ENCODE measurements at places on chromosomes 16 and 17.

DNA sequence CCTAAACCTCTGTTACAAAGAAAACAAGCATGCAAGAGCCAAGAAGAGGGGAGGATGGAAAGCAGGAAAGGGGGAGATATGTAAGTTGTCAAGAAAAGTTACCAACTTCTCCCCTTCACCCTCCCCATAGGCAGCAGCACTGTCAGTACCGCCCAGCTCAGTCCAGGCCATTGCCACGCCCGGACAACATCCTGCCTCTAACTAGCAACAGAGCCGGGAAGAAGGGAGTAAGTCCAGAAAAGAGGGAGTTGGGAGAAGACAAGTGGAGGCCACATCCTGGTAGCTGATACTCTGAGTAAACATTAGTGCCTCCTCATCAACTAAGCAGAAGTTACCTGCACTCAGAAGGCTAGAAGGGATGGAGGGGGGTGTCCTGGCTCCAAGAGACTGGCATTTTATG lies 113.6 kb downstream of the SMG6 start:
- no peak overlapping the region for H3K4me3 ChIP-seq
- H3K36me3 ChIP-seq, result peaks cover 18% of the 10 kb centered on the region
- no peaks in the 10 kb centered on the region for H3K27me3 ChIP-seq
- no peak for DNase-seq
- H3K4me1 ChIP-seq, result no peaks in the 10 kb centered on the region

DNA sequence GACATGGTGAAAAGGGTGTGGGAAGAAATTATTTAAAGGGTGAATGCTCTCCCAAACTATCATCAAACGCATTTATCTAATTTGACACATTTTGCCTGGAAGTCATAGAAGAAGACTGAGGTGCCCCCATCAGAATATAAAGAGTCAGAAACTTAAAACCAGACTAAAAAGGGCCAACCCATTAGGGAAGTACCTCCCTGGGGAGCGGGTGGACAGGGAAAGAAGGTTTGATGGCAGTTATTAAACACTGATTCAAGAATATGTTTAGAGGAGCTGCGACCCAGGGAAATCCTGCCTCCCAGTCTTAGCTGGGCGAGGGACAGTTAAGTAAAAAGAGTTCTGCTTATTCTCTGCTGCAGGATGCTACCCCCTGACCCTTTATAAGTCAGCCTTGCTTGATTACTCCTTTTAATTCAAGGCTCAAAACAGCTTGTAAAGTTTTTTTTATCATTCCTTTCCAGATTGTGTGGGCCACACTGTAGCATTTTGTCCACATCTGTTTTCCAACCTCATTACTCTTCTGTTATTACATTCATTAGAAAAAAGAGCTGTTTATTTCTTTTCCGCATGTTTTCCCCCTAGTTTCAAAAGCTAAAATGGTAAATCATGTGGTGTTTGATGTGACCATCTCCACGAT lies 138.5 kb upstream of the TBX2 start:
- H3K4me1 ChIP-seq, result peaks cover 22% of the 10 kb centered on the region
- H3K4me3 ChIP-seq, result peak overlapping the region; percentile 67
- DNase-seq, result peak; percentile 37

- H3K4me1 ChIP-seq, result peaks cover 23% of the 10 kb centered on the region
- no peaks in the 10 kb centered on the region for H3K36me3 ChIP-seq
- peaks cover 2% of the 10 kb centered on the region for H3K27me3 ChIP-seq
- H3K27ac ChIP-seq, result peak overlapping the region; percentile 31
- peak overlapping the region; percentile 94 for H3K4me3 ChIP-seq
Measured at GRCh38 chr16:12801511-12802042, 2.1 kb downstream of the CPPED1 start.

GRCh38 chr17:78838574-78839005 lies 2.0 kb downstream of the USP36 start:
- peaks cover 15% of the 10 kb centered on the region for H3K4me1 ChIP-seq
- no peak for DNase-seq
- peak overlapping the region; percentile 13 for H3K27ac ChIP-seq
- H3K4me3 ChIP-seq, result peak overlapping the region; percentile 90
- H3K36me3 ChIP-seq, result peaks cover 6% of the 10 kb centered on the region
- H3K27me3 ChIP-seq, result no peaks in the 10 kb centered on the region

- H3K36me3 ChIP-seq, result peaks cover 16% of the 10 kb centered on the region
- no peak overlapping the region for H3K4me3 ChIP-seq
- peaks cover 8% of the 10 kb centered on the region for H3K27me3 ChIP-seq
Measured at GRCh38 chr17:16818821-16819683, 129.0 kb downstream of the CCDC144A start.

- peaks cover 32% of the 10 kb centered on the region for H3K27me3 ChIP-seq
- H3K4me3 ChIP-seq, result peak overlapping the region; percentile 92
- H3K36me3 ChIP-seq, result no peaks in the 10 kb centered on the region
Measured at GRCh38 chr17:49993423-49994060, 1.5 kb downstream of the DLX3 start.

DNA sequence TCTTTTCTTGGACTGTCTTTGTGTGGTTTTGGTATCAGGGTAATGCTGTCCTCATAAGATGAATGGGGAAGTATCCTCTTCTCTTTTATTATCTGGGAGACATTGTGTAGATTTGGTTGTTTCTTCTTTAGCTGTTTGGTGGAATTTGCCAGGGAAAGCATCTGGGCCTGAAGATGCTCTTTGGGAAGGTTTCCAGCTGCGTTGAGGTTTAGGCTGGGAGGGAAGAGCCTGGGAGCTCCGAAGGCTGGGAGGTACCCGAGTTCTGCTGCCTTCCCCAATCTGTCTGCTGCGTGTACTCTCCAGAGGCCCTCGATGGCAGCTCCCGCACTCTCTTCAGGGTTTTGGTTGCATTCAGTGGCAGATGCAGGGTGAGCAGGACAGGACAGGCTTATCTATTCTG lies 25.6 kb upstream of the CRISPLD2 start:
- H3K4me3 ChIP-seq, result no peak overlapping the region
- peak overlapping the region; percentile 19 for H3K27ac ChIP-seq
- H3K27me3 ChIP-seq, result peaks cover 4% of the 10 kb centered on the region
- no peak for DNase-seq
- H3K36me3 ChIP-seq, result no peaks in the 10 kb centered on the region
- H3K4me1 ChIP-seq, result peaks cover 32% of the 10 kb centered on the region

DNA sequence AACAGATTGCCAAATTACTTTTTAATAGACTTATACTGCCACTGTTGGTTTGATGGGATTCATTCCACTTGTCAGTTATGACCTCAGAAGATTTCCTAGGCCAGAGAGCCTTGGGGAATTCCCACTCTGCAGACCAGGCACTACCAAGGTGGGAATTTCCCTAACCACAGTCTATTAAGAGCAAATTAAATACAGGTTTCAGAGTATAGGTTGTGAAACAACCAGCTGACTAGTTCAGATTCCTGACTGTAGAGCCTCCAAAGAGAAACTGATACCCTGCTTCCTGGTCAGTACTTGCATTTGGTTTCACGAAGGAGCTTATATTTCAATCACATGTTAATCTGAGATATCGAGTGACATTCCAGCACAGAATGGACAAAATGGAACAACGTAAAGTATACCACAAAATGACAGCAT lies 186.5 kb downstream of the STX8 start:
- no peak overlapping the region for H3K4me3 ChIP-seq
- peaks cover 9% of the 10 kb centered on the region for H3K36me3 ChIP-seq
- H3K4me1 ChIP-seq, result peaks cover 1% of the 10 kb centered on the region

DNA sequence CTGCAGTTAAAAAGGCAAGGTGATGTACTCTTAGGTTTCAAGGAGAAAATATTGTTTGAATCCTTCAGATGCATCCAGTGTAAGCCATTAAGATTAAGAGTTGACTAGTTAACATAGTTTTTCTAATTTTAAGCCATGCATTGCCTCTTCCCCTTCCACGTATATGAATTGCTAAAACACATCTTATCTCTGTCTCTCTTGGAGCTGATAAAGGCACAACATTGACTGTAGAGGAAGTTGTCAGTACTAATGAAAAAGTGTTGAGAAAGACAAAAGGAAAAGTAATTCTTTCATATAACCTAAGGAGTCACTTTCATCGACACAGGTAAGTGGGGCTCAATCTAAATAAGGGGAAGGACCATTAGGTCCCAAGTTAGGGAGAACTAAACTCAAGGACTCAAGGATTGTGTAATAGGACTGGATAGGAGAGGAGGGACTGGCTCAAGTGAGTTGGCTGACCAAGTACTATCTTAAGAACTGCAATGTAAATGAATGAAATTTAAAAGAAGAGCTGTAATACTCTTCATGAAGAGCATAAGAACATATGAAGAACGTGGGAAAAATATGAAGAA lies 55.6 kb downstream of the GRB7 start:
- peaks cover 3% of the 10 kb centered on the region for H3K27me3 ChIP-seq
- H3K4me3 ChIP-seq, result no peak overlapping the region
- no peak overlapping the region for H3K27ac ChIP-seq
- DNase-seq, result no peak

GRCh38 chr16:4776141-4776705 lies 9.3 kb upstream of the ZNF500 start:
- no peaks in the 10 kb centered on the region for H3K27me3 ChIP-seq
- H3K4me1 ChIP-seq, result peaks cover 3% of the 10 kb centered on the region
- H3K27ac ChIP-seq, result no peak overlapping the region
- H3K36me3 ChIP-seq, result no peaks in the 10 kb centered on the region

GRCh38 chr17:1907216-1907631 lies 77.4 kb downstream of the RPA1 start:
- no peak overlapping the region for H3K4me3 ChIP-seq
- peaks cover 33% of the 10 kb centered on the region for H3K4me1 ChIP-seq
- H3K27me3 ChIP-seq, result peaks cover 15% of the 10 kb centered on the region
- H3K36me3 ChIP-seq, result no peaks in the 10 kb centered on the region
- DNase-seq, result no peak

GRCh38 chr16:66575060-66575459 lies 4.2 kb upstream of the CMTM2 start:
- no peaks in the 10 kb centered on the region for H3K36me3 ChIP-seq
- H3K4me3 ChIP-seq, result no peak overlapping the region
- no peak overlapping the region for H3K27ac ChIP-seq
- H3K4me1 ChIP-seq, result no peaks in the 10 kb centered on the region
- H3K27me3 ChIP-seq, result peaks cover 14% of the 10 kb centered on the region

DNA sequence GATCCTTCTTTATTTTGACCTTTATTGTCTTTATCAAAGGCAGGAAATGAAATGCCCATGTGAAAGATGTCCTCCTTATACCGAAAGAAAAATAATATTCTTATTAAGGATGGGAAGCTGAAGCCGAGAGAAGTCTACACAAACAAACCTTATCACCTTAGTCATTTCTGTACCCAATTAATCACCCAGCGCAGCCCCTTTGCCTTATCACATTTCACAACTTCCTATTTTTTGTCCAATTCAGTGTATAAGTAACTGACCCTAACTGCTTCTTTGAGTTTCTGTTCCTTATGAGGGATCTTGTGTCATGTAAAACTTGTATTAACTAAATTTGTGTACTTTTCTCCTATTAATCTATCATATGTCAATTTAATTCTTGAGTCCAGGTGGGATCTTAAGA lies 16.4 kb upstream of the CCL23 start:
- peaks cover 9% of the 10 kb centered on the region for H3K4me1 ChIP-seq
- no peak for DNase-seq
- peaks cover 4% of the 10 kb centered on the region for H3K36me3 ChIP-seq
- H3K27me3 ChIP-seq, result peaks cover 4% of the 10 kb centered on the region
- no peak overlapping the region for H3K4me3 ChIP-seq
- H3K27ac ChIP-seq, result no peak overlapping the region

- DNase-seq, result no peak
- H3K27ac ChIP-seq, result no peak overlapping the region
- no peaks in the 10 kb centered on the region for H3K27me3 ChIP-seq
- H3K4me3 ChIP-seq, result no peak overlapping the region
- no peaks in the 10 kb centered on the region for H3K36me3 ChIP-seq
Measured at GRCh38 chr17:78731904-78732303, 50.2 kb downstream of the CYTH1 start.

DNA sequence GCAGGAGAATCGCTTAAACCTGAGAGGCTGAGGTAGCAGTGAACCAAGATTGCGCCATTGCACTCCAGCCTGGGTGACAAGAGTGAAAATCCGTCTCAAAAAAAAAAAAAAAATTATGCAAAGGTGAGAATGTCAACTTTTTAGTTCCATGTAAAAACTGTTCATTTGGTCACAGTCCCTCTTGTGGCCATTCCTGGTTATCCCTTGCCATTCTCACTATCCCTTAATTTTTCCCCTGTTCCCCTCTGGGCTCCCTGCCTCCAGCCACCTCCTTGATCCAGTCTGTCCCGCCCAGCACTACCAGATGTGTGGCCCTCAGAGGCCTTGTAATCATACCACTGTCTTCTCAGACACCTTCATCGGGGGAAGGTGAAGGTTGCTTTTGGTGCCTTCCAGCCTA lies 23.4 kb downstream of the DCAF7 start:
- H3K36me3 ChIP-seq, result no peaks in the 10 kb centered on the region
- no peak overlapping the region for H3K27ac ChIP-seq
- no peak for DNase-seq
- H3K4me1 ChIP-seq, result peaks cover 6% of the 10 kb centered on the region
- peak overlapping the region; percentile 14 for H3K4me3 ChIP-seq
- no peaks in the 10 kb centered on the region for H3K27me3 ChIP-seq

- H3K27ac ChIP-seq, result peak overlapping the region; percentile 28
- H3K27me3 ChIP-seq, result peaks cover 7% of the 10 kb centered on the region
- H3K4me3 ChIP-seq, result peak overlapping the region; percentile 86
- H3K36me3 ChIP-seq, result peaks cover 4% of the 10 kb centered on the region
- H3K4me1 ChIP-seq, result peaks cover 7% of the 10 kb centered on the region
Measured at GRCh38 chr16:31700530-31701388, 172.8 kb upstream of the ZNF267 start.

DNA sequence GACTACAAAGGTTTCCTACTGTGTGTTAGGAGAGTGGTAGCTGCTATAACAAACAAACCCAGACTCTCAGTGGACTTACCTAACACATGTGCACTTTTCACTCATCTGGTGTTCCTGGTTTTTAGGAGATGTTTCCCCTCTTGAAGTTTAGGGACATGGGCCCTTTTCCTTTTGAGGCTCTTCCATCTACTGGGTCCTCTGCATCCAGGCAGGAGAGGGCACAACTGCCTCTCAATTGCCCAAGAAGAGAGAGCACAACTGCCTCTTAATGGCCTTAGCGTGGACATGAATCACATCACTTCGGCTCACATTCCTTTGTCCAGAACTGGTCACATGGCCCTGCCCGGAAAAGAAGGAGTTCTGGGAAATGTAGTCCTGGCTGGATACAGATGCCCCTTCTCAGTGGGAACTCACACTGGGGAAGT lies 9.8 kb upstream of the TNRC6C start:
- H3K4me3 ChIP-seq, result no peak overlapping the region
- H3K4me1 ChIP-seq, result no peaks in the 10 kb centered on the region
- peaks cover 18% of the 10 kb centered on the region for H3K36me3 ChIP-seq
- peaks cover 2% of the 10 kb centered on the region for H3K27me3 ChIP-seq
- no peak for DNase-seq
